PC-3 (cell line): ENCODE measurements at places on chromosomes 13 and 19. TPM values are rescaled to one million over a fixed set of nuclear protein-coding genes. Genes with fewer than 3 reads are reported as not detected.

UQCR11 gene
- total RNA-seq, result 148 and 157 TPM in 2 replicates

KCNJ14 gene
- 1.4 and 2.2 TPM in 2 replicates for total RNA-seq

DNA sequence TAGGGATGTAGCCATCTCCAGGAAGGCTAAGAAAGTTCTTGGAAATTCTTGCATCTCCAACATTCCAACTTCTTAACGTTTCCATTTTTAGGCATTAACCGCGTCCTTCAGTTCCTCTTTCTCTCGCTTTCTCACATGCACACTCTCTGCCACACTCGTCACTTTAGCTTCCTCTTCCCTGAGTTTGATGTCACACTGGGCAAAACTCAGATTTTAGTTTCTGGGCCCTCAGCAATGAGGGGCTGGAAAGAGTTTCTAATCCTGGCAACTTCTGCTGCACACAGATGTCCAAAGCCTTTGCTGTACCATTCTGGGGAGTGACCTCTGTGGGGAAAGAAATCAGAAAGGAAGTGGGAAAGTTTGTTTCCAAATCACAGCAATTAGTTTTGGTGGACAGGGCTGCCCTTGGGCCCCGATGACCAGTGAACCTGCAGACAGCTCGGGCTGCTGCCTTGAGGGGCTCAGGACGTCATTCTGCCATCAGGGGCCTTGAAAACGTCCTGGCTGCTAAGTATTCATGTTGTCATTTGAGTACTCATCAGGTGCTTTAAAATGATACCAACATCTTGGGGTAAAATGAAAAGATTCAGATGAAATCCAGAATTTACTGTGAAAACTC lies 89.3 kb downstream of the KL start:
- peaks cover 11% of the 10 kb centered on the region; the same call in 1 of the 2 replicates for H3K4me1 ChIP-seq
- no peak for DNase-seq
- no peak overlapping the region for H3K27ac ChIP-seq
- peaks cover 29% of the 10 kb centered on the region for H3K36me3 ChIP-seq
- no peak overlapping the region for H3K4me3 ChIP-seq

DNA sequence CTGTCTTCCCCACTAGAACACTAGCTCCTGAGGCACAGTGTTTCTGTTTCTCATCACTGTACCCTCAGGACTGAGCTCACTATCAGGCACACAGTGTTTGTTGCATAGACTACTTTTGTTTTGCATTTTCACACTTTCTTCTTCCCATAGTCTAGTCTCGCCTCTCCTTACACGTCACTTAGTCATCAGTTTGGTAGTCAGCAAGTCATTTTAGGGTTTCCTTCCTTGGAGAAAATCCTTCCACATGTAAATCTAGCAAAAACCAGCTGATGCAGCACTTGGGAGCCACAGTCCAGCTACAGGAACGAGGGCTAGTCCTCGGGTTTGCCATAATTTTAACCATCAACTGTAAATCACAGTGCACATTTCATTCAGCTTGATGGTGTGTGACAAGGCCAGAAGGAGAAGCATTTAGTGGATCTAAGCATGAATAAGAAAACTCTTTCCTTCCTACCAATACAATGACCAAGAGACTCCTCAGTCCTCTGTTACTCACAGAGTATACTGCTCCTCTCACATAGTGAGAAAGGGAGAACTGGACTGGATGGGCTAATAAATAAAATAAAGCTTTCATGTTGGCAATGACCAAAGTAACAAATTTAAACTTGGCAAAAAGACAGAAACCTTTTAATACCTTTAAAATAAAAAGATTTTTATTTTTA lies 221.0 kb downstream of the KLF12 start:
- H3K27me3 ChIP-seq, result no peaks in the 10 kb centered on the region
- DNase-seq, result no peak
- no peaks in the 10 kb centered on the region for H3K36me3 ChIP-seq
- H3K4me3 ChIP-seq, result no peak overlapping the region

DNA sequence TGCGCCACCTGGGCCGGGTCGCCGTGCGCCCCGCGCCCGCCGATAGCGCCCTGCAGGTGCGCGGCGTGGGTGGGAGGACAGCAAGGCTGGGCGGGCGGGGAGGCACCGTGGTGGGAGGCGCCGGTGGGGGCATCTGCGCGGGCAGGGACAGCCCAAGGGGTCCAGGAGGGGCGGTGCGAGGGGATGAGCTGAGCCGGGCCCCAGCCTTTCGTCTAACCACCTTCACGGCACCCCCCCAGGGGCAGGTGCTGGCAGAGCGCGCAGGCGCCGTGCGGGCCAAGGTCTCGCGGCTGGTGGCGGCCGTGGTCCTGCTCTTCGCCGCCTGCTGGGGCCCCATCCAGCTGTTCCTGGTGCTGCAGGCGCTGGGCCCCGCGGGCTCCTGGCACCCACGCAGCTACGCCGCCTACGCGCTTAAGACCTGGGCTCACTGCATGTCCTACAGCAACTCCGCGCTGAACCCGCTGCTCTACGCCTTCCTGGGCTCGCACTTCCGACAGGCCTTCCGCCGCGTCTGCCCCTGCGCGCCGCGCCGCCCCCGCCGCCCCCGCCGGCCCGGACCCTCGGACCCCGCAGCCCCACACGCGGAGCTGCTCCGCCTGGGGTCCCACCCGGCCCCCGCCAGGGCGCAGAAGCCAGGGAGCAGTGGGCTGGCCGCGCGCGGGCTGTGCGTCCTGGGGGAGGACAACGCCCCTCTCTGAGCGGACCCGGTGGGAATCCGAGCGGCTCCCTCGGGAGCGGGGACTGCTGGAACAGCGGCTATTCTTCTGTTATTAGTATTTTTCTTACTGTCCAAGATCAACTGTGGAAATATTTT lies 3.1 kb downstream of the KISS1R start:
- DNase-seq, result peak; percentile 38
- H3K27ac ChIP-seq, result no peak overlapping the region
- peaks cover 7% of the 10 kb centered on the region; the same call in 1 of the 2 replicates for H3K27me3 ChIP-seq
- no peaks in the 10 kb centered on the region for H3K36me3 ChIP-seq

DNA sequence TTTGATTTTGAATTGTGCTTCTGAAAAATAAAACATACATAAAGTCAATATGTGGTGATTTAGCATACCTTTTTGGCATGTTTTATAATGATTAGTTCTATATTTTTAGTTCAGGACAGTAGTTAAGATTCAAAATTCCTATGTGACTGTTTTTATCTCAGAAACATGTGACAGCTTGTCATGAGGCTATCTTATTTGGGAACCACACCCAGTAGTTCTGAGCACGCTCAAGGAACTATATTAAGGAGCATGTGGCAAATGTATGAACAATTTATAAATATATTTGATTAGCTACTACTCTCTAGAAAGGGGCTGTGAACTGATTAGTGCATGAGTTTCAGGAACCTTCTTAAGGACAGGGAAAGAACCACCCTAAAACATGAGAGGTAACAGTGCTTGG lies 38.8 kb downstream of the FGF9 start:
- H3K27ac ChIP-seq, result no peak overlapping the region
- no peaks in the 10 kb centered on the region for H3K4me1 ChIP-seq
- H3K4me3 ChIP-seq, result no peak overlapping the region
- no peaks in the 10 kb centered on the region for H3K36me3 ChIP-seq
- DNase-seq, result no peak
- H3K27me3 ChIP-seq, result peaks cover 19% of the 10 kb centered on the region

DNA sequence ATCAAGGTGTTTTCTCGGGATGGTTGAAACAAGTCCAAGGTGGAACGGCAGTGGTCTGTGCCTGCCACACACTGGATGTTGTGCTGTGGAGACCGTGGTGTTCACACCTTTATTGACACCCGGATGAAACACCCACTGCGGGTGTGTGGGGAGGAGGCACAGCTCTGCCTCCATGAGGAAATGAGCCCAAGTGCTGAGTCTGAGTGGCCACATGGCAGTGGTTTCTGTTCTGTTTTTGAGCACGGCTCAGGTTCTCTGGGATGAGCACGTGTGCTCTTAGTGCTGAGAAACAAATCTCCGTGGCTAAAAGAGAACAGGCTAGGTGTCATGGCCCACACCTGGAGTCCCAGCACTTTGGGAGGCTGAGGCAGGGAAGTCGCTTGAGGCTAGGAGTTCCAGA lies 29.5 kb downstream of the UPF1 start:
- no peaks in the 10 kb centered on the region for H3K4me1 ChIP-seq
- peaks cover 67% of the 10 kb centered on the region for H3K36me3 ChIP-seq
- DNase-seq, result no peak
- H3K27ac ChIP-seq, result no peak overlapping the region

- DNase-seq, result no peak
- H3K4me3 ChIP-seq, result no peak overlapping the region
- H3K27me3 ChIP-seq, result no peaks in the 10 kb centered on the region; the same call in 1 of the 2 replicates
- H3K4me1 ChIP-seq, result peaks cover 9% of the 10 kb centered on the region
- H3K36me3 ChIP-seq, result no peaks in the 10 kb centered on the region
Measured at GRCh38 chr19:48396016-48396823, 2.8 kb downstream of the GRIN2D start.
